Stimulated activated CD8-positive, alpha-beta memory T cell treated with anti-CD3 and anti-CD28 coated beads, Interleukin-2, amount 100 ng/mL, for 1 hour (primary cell): ENCODE measurements at places on chromosomes 16 and 17.

GRCh38 chr17:51590071-51590656 lies 329.8 kb downstream of the UTP18 start:
- no peak for DNase-seq

GRCh38 chr16:1351582-1352362 lies at the start of the genes GNPTG and TSR3:
GNPTG (plus strand) TSS chr16:1351931; CDS start chr16:1351966, 35 bp downstream.
TSR3 (minus strand) TSS chr16:1351878; CDS start chr16:1351804, 74 bp downstream.
- DNase-seq: peak; percentile 78

GRCh38 chr16:68463904-68464303 lies 15.6 kb upstream of the SMPD3 start:
- no peak for DNase-seq

DNA sequence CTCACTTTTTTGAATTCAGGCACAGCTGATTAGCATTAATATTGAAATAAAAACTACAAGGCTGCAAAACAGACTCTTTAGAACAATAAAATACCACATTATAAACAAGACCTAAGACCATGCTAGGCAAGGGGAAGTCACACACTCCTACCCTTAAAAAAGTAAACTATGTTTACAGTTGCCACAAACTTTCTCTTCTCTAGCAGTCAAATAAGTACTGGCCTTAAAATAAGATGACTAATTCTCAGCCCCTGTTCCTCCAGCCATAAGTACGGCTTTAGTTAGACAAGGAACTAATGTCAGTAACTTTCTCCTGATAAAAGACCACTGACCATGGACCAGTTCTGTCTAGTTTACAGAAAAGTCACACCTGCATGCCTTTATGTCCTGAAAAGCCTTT lies 19.5 kb upstream of the CPHXL start:
- DNase-seq: no peak

GRCh38 chr17:58680038-58680369 lies 11.8 kb downstream of the TEX14 start:
- DNase-seq: no peak

DNA sequence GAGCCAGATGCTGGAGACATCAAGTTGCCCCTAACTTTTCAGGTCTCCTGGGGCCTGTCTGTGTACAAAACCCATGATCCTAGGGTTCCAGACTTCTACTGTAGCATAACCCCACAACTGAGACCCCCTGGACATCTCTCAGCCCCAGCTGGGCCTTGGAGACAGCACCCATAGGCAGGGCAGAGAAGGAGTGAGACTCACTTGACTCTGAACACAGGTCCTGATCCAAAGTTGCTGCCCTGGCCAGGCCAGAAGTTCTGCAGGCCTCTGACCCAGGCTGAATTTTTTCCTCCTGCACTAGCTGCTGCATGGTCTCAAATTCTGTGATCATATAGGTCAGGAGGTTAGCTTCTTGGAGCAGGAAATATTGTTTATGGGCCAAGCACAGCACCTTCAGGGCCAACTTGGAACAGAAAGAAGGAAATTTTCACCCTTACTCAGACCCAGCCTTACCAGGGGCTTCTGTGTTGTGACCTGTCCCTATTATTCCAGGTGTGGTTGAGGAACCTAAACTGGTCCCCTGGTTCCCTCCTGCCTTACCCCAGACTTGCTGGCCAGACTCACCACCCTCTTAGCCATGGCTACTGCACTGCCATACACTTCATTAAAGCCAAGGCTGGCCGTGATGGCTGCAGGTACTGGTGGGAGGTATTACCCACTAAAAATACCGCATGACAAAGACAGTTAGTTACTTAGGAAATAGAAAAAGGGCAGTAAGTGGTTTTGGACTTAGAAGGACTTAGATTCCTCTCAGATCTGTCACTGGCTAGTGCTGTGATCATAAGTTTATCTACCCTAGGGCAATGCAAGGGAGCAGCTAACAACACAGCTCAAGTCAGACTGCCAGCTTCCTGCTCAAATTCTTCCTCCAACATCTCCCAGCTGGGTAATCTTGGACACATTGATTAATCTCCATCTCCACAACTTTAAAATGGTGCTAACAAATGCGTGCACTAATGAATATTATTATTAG lies 2180.1 kb downstream of the TP53TG3F start:
- DNase-seq: no peak

DNA sequence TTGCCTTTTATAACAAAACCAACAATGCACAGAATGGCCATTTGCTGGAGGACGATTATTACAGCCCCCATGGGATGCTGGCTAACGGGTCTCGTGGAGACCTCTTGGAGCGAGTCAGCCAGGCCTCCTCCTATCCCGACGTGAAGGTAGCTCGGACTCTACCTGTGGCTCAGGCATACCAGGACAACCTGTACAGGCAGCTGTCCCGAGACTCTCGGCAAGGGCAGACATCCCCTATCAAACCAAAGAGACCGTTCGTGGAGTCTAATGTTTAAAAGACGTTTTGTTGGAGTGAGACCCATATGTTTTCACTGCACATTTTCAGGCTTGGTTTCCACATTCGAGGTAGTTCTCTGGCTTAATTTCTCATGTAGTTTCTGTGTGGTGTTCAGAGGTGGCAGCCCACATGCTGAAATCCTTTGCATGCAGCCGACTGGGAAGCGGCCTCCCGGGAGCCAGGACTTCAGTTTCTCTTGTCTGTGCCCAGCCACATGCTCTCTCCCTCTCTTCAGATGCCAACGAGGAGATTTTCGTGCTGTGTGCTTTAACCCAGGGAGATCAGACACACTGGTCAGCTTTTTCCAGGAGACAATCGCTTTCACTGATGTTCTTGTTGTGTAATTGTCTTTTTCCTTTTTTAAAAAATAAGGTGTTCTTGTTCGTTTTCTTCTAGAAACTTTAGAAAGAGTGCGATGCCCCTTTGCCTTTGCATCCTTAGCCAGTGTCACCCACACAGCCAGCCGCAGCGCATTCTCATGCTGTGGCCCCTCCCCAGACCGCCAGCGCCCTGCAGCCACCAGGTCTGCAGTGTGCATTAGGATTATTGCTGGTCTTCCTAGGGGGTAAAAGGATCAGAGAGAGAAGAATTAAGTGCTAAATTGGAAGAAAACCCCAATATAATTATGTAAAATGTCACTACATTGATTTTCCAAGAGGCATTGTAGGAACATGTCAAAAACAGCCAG lies 24.1 kb downstream of the CYB561 start:
- no peak for DNase-seq

DNA sequence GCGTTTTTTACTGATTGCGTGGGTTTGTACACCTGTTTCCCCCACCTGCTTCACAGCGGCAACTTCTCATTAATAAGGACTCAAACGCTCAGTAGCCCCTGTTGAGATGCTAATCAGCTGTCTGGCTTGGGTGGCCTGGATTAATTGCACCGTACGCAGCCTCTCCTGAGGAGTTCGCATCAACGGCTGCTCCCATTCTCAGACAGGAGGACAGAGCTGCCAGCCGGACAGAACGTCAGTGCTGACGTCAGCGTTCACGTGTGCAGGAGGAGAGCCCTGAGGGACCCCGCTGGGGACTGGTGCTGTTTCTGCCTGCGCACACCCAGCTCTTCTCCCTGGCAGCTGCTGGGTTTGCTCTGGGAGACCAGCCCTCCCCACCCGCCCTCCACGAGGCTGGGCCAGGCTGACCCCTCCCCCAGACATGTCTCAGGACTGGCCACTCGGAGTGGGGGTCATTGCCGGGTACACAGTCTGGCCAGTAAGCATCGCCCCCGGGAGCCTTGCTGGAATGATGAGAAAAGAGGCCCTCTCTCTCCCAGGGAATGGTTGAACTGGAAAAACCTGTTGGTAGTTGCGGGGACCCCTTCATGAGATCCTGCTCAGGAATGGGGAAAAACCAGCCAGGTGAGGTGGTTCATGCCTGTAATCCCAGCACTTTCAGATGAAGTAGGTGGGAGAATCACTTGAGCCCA lies 5.7 kb upstream of the BANP start:
- no peak for DNase-seq

- DNase-seq: no peak
These were observed 387.8 kb upstream of the SALL1 start for GRCh38 chr16:51538707-51539498.

DNA sequence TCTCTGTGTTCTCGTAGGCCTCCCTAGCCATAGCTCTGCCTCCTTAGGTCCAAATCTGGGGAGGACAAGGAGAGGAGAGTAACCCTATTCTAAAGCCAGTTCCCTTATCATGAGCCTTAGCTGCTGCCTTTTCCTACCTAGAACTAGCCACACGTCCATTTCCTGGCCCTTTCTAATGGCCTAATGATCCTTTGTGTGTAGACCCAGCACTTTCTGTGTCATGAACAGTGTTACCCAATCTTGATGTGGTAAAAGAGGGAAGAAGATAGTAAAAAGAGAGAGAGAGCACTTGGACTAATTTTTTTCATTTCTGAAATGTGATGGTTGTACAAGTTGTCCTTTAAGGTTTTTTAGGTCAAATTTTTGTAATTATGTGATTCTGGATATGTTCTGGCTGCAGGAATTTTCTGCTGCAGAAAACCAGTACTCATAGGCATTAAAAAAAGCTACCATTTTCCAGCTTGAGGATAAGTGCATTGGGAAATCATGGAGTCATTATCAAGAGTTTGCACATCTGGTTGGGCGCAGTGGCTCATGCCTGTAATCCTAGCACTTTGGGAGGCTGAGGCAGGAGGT lies 18.2 kb downstream of the CASC3 start:
- no peak for DNase-seq

- no peak for DNase-seq
These were observed 20.2 kb downstream of the CHCT1 start for GRCh38 chr17:60442271-60443173.

- no peak for DNase-seq
These were observed 103.9 kb downstream of the METRNL start for GRCh38 chr17:83183145-83183948.
